Epithelial cell of esophagus (primary cell): ENCODE measurements at places on chromosomes 4 and X.
A peak's percentile ranks its signal among the peaks of the same experiment; 100 is the strongest.

DNA sequence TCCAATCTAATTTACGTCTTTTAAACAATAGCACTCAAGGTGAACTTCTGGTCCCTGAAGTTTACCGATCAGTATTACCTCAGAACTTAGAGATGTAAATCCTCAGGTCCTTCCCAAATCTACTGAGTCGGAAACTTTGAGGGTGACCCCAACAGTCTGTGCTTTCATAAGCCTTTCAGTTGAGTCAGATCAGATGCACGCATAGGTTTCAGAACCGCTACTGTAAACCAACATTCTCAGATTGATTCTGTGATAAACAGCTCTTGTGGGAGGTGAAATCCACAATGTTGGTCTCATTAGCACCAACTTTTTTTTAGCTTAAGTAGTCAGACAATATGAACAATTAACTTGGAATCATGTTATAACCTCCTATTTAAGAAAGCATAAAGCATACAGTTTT, 86.0 kb downstream of the WWC2 start:
- DNase-seq = no peak

DNA sequence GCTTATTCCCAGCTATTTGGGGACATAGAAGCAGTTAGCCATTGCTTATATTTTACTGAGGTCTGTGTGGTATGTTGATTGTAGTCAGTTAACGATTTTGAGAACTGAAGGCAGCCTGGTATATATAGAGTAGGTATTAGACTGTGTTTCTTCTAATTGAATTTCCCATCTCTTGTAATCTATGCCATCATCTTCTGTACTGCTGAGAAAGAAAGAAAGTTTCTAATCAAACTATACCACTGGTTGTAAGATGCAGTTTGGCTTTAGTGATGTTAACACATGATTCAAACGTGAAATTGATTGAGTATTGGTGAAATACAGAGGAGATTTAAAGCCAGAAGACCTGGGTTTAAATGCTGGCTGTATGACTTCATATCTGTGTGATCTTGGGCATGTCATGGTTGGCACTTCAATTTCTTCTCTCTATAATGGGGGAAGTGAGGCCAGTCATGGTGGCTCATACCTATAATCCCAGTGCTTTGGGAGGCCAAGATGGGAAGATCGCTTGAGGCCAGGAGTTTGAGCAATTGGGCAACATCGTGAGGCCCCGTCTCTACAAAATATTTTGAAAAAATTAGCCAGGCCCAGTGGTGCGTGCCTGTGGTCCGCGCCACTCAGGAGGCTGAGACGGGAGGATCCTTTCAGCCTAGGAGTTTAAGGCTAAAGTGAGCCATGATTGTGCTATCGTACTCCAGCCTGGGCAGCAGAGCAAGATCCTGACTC, 11.6 kb downstream of the HTT start:
- DNase-seq = no peak

GRCh38 chr4:140243278-140243753, 89.3 kb upstream of the MAML3 start:
- DNase-seq = no peak

GRCh38 chr4:82951196-82951595, 50.7 kb downstream of the THAP9 start:
- peak; percentile 1 for DNase-seq

GRCh38 chr4:186216465-186217024, 10.8 kb upstream of the KLKB1 start:
- no peak for DNase-seq

GRCh38 chr4:107719207-107719921, 670 bp downstream of the PAPSS1 start:
- DNase-seq = peak; percentile 68

DNA sequence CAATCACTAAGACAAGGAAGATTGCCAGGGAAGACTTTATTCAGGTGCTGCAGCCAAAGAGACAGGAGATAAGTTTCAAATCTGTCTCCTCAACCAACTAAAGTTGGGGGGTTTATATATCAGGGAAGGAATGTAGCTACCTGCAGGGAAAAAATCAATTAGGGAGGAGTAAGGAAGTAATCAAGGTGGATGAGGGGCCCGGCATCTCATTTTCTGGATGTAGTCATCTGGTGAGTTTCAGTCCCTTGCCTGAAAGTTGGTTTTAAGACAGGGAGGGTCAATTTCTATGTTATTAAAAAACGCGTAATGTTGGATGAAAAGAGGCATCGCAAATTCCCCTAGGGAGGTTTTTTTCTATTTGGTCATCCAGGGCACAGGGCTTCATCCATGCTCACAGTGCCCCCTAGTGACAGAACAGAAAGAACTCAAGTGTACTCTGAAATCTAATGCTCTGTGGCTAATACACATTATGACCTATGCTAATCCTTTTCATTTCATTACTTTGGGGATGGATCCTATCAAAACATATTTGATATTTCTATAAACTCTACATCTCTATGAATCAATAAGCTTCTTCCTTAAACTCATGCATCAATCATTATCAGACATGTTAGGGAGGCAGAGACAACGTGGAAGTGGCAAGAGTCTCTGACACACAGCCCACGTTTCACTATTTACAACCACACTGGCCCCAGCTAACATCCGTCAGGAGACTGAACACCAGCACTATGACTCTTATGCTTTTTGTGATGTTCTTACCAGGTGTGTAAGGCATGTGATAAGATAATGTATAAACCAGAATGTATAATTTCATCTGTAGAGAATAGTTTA, 1577.0 kb upstream of the TENM3 start:
- peak; percentile 75 for DNase-seq

- DNase-seq = no peak
Measured at GRCh38 chr4:3472411-3473141, 9.5 kb downstream of the DOK7 start.

DNA sequence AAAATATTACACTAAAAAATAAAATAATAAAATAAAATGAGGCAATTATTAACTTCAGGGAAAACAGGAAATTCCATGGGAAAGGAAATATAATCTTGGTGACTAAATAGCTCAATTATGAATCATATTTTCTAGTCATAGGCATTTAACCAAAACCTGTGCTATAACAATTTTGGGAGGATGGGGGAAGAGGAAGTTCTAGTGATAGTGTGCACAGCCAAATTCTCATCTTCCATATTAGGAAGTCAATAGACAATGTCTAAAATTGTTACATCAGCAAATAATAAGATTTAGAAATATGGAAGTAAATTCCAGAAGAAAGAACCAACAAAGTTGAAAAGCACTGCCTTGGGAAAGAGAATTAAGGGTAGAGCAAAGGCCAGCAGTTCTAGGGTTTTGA, 2.8 kb downstream of the AWAT2 start:
- DNase-seq = peak; percentile 21

DNA sequence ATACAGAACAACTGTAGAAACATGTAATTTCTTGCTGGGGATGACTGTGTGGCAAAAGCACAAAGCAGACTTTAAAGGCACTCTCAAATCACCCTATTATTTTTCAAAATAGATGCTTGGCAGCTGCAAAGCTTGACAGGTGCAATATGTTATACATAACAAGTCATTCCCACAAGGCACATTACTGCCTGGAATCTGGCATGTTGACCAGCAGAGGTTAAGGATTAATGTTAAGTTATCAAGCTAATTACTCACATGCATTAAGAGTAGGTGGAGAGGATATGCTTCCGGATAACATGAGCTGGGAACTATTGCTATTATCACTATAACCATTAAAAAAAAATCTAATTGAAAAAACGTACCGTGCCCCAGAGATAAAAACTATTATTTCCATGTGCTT, 17.8 kb downstream of the ANOS1 start:
- no peak for DNase-seq

- no peak for DNase-seq
Measured at GRCh38 chr4:99878604-99879003, 15.6 kb downstream of the LAMTOR3 start.

- DNase-seq = peak; percentile 84
Measured at GRCh38 chr4:37715889-37716402, 29.8 kb upstream of the RELL1 start.

DNA sequence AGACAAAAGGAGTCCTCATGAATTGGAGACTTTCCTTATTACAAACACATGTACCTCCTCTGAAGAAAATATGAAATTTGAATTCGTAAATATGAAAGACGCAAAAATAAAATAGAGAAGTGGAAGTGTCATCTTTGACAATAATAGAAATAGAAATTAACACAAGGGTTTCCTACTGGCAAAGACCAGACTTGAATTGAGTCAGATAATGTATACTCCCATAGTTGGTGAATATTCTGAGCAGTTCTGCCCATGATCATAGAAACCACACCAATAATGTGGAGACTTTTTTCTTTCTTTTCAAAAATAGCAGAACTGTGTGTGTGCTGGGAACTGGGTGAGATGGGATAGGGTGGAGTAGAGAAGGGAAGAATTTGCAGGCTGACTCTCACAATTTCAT, 277.7 kb upstream of the TET2 start:
- DNase-seq = no peak

- peak; percentile 16 for DNase-seq
Measured at GRCh38 chr4:53633608-53634007, 42.3 kb upstream of the LNX1 start.

- no peak for DNase-seq
Measured at GRCh38 chr4:87849612-87850011, 16.8 kb downstream of the MEPE start.

- DNase-seq = no peak
Measured at GRCh38 chr4:153204728-153205648, 745 bp downstream of the TRIM2 start.

DNA sequence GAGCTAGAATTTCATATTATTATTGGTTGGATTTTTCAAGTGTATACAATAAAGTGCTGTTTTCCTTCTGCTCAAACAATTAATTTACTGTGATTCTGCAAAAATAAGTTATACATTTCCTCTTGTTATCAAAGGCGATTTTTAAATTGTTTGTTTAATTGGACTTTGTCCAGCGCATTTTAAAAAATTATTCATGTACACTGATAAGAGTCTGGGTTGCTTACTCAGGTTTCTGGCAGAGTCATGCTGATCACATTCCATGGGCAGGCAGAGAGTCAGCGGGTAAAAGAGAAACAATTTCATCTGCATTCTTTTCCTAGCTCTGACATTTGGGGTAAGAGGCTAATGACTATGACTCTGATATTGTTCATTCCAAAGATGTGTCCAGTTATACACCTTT, 8.9 kb downstream of the FAT4 start:
- DNase-seq = peak; percentile 68

- DNase-seq = no peak
Measured at GRCh38 chr4:33628296-33628695, 2616.0 kb downstream of the ARAP2 start.

DNA sequence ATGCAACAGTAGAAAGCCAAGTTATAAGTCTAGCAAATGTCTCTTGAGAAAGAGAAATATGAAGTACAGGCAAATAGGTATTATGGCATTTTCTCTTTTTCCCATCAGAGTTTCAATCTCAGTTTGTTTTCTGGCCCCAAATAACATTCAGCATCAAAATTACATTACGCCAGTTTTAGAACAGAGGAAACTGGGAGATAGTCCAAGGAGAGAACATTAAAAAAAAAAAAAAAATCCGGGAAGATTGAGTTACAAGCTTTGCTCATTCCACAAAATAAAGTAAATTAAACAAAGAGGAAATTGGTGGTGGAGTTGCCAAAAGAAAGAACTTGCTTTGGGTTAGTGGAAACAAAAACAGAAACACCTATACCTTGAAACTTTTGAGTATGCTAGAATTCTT, 50.4 kb upstream of the IL13RA2 start:
- no peak for DNase-seq

- DNase-seq = no peak
Measured at GRCh38 chr4:170270628-170271027, 180.9 kb upstream of the AADAT start.

DNA sequence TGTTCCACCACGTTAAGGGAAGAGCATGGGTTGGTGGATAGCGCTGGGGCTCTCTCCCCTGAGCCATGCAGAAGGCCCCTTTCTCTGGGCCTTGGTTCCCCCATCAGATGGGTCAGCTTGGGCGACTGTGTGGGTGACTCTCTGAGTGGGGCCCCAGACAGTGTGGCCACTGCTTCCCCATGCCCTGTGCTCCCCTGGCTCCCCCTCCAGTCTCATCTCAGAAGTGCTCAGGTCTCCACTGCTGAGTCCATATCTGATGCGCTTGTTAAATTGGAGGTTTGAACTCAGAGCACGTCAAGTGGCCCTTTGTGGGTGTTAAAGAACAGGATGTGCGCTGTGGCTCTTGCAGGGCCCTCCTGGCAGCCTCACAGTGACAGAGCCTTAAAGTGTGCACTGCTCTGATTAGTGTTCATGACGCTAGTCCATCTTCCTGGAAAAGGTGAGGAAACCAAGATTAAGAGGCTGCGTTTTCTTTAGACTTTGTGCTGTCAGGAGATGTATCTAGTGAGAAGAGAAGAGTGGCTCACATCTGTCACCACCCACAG, 59.8 kb downstream of the NELFA start:
- no peak for DNase-seq

DNA sequence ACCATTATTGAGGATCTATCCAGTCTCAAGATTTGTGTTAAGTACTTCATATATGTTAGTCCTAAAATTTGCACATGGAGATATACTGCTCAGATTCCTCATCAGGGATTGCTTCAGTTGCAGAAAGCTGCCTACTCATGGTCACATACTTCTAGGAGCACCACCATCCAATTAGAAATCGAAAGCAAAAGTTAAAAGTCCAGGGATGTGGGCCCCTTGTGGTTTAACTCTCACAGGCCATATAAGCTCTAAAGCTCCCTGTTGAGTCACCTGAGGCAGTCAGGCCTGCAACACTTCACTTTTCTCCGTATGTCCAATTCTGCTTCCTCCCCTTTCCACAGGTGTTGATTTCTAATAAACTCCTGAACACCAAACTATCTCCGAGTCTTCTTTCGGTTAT, 84.2 kb downstream of the CNOT6L start:
- DNase-seq = peak; percentile 8

GRCh38 chr4:6154875-6155274, 45.5 kb downstream of the JAKMIP1 start:
- no peak for DNase-seq

- DNase-seq = no peak
Measured at GRCh38 chr4:1477045-1477840, 71.0 kb upstream of the NKX1-1 start.

GRCh38 chr4:155762334-155762733, 3.5 kb downstream of the GUCY1B1 start:
- no peak for DNase-seq

- no peak for DNase-seq
Measured at GRCh38 chr4:89142691-89143669, 31.6 kb downstream of the TIGD2 start.

DNA sequence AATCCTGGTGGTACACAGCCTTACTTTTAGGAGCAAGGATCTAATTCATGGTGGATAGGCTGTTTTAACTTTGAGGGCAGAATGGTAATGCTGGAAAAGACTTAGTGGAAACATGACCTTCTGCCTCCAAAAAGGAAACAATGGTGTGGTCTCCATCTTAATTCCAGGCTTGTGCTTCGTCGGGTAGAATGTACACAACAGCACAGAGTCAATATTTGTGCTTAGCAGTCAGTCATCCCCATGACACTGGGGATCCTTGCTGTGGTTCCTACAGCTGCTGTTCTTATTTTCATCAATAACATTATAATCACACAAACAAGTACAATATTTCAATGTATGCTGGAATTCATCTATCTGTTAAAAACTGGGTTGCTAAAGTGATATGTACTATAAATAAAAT, 104.4 kb downstream of the HHIP start:
- DNase-seq = no peak
